ENCODE measurements at places on chromosomes 5 and 9.

DNA sequence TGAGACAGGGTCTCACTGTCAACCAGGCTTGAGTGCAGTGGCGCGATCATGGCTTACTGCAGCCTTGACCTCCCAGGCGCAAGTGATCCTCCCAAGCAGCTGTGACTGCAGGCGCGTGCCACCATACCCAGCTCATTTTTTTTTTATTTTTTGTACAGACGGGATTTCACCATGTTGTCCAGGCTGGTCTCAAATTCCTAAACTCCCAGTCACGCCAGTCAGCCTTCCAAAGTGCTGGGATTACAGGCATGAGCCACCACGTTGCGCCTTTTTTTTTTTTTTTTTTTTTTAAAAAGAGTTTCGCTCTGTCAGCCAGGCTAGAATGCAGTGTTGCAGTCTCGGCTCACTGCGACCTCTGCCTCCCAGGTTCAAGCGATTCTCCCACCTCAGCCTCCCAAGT, 27.1 kb upstream of the SRP19 start:
- H3K4me3 ChIP-seq: no peak overlapping the region
- peaks cover 28% of the 10 kb centered on the region for H3K36me3 ChIP-seq
- H3K4me1 ChIP-seq: no peaks in the 10 kb centered on the region
- no peaks in the 10 kb centered on the region for H3K27me3 ChIP-seq

- H3K36me3 ChIP-seq: no peaks in the 10 kb centered on the region
- no peaks in the 10 kb centered on the region for H3K4me1 ChIP-seq
- no peak overlapping the region for H3K27ac ChIP-seq
- H3K27me3 ChIP-seq: no peaks in the 10 kb centered on the region
Measured at GRCh38 chr9:85478847-85479246, 262.9 kb downstream of the AGTPBP1 start.

DNA sequence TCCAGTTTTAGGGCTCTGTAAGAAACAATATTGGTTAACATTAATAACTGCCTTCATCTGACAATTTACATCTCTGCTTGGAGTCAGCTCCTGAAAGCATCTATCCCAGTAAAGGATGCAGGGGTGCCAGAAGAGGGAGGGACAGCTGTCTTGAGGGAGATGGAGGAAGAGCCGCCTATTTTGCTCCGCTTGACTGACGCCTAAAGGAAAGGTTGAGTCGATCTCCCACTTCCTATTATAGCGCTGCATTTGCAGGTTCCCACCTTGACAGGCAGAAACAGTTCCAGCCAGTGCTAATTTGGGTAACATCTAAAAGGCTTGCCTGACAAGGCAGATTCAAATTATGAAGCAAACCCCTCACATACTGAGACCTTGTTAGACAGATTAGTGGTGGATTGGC, 374.6 kb downstream of the SPATA31D1 start:
- no peak overlapping the region for H3K4me3 ChIP-seq
- H3K4me1 ChIP-seq: no peaks in the 10 kb centered on the region
- H3K27me3 ChIP-seq: no peaks in the 10 kb centered on the region
- H3K27ac ChIP-seq: no peak overlapping the region
- no peaks in the 10 kb centered on the region for H3K36me3 ChIP-seq

GRCh38 chr5:178149199-178149932, 4.3 kb downstream of the NHP2 start:
- peaks cover 20% of the 10 kb centered on the region for H3K4me1 ChIP-seq
- H3K4me3 ChIP-seq: no peak overlapping the region
- H3K27me3 ChIP-seq: no peaks in the 10 kb centered on the region
- DNase-seq: no peak

- DNase-seq: no peak
- H3K4me1 ChIP-seq: peaks cover 5% of the 10 kb centered on the region
- H3K27me3 ChIP-seq: no peaks in the 10 kb centered on the region
- H3K27ac ChIP-seq: no peak overlapping the region
- H3K36me3 ChIP-seq: no peaks in the 10 kb centered on the region
- H3K4me3 ChIP-seq: no peak overlapping the region
Measured at GRCh38 chr5:32090026-32090754, 83.9 kb downstream of the GOLPH3 start.

GRCh38 chr9:69937360-69937759, 106.3 kb upstream of the MAMDC2 start:
- H3K27me3 ChIP-seq: no peaks in the 10 kb centered on the region
- no peak overlapping the region for H3K27ac ChIP-seq
- no peak overlapping the region for H3K4me3 ChIP-seq

DNA sequence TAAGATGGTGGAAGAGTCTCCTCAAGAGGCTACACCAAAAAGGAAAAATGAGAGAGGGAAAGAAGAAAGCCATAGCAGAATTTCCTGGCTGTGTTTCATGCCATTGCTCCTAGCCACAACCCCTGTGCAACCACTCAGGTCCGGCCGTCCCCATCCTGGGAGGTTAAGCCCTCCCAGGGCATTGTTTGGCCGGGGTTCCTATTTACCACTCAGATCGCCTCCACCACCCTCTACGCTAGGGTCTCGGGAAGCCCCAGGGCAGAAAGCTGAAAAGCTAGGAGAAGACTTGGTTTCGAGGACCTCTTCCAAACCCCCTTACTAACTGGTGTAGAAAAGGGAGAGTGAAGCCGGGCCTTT, 715 bp downstream of the RC3H2 start:
- no peaks in the 10 kb centered on the region for H3K36me3 ChIP-seq
- peaks cover 34% of the 10 kb centered on the region for H3K4me1 ChIP-seq
- no peaks in the 10 kb centered on the region for H3K27me3 ChIP-seq
- peak overlapping the region; percentile 79 for H3K27ac ChIP-seq
- H3K4me3 ChIP-seq: peak overlapping the region; percentile 94

DNA sequence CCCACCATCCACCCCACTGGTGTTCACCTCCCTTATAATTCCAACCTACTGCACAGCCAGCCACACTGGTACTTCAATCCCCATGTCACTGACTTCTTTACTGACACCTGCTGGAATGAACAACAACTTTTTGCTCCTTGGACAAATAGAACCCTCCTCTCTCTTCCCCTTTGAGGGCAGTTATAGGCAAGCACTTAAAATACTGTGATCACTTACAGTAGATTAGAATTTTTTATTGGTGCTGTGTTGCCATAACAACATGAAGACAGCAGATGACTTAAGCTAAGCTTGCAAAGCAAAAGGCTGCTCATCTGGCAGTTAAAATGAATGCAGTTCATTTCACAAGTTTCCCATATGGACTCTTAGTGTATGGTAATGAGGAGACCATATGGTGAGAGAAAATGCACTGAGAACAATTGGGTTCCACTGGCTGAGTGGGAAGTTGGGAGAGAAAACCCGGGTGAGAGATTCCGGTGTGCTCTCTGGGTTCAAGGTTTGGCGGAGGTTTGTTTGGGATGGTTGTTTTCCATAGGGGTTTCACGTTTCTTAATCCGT, 374.3 kb downstream of the EBF1 start:
- no peak overlapping the region for H3K27ac ChIP-seq
- H3K27me3 ChIP-seq: no peaks in the 10 kb centered on the region
- H3K36me3 ChIP-seq: peaks cover 60% of the 10 kb centered on the region

GRCh38 chr9:87497604-87498045, at the start of gene DAPK1:
Gene DAPK1, plus strand, starts transcription at chr9:87497867. Its CDS starts 1,211 bp downstream, at chr9:87499078.
- H3K27ac ChIP-seq: no peak within 1 kb of the TSS
- peak within 1 kb of the TSS; percentile 17 for H3K4me3 ChIP-seq
- H3K36me3 ChIP-seq: no peaks in the 10 kb centered on the region
- H3K4me1 ChIP-seq: peaks cover 3% of the 10 kb centered on the region
- DNase-seq: no peak

GRCh38 chr5:157670662-157671591, at the start of gene C5orf52:
Gene C5orf52, plus strand, starts transcription at chr5:157671533. Its CDS starts 82 bp downstream, at chr5:157671615.
- peak; percentile 49 for DNase-seq
- H3K27me3 ChIP-seq: no peaks in the 10 kb centered on the region
- H3K36me3 ChIP-seq: no peaks in the 10 kb centered on the region
- H3K4me1 ChIP-seq: peaks cover 13% of the 10 kb centered on the region
- H3K27ac ChIP-seq: peak within 1 kb of the TSS; percentile 17

- no peaks in the 10 kb centered on the region for H3K4me1 ChIP-seq
- no peaks in the 10 kb centered on the region for H3K27me3 ChIP-seq
- H3K4me3 ChIP-seq: no peak overlapping the region
- H3K36me3 ChIP-seq: peaks cover 7% of the 10 kb centered on the region
- no peak for DNase-seq
Measured at GRCh38 chr9:100286257-100286656, 66.5 kb downstream of the TEX10 start.

Data from B cell (primary cell).